ENCODE measurements at places on chromosomes 16 and 17.
A peak's percentile ranks its signal among the peaks of the same experiment; 100 is the strongest.

GRCh38 chr17:75288770-75289114 lies 491 bp downstream of the SLC25A19 start:
- no peak for DNase-seq

GRCh38 chr17:27244491-27245223 lies 49.3 kb upstream of the WSB1 start:
- no peak for DNase-seq

GRCh38 chr17:18963126-18964017 lies 11.4 kb downstream of the SLC5A10 start:
- DNase-seq: no peak

- no peak for DNase-seq
Measured at GRCh38 chr16:19071811-19072777, 4.7 kb downstream of the COQ7 start.

DNA sequence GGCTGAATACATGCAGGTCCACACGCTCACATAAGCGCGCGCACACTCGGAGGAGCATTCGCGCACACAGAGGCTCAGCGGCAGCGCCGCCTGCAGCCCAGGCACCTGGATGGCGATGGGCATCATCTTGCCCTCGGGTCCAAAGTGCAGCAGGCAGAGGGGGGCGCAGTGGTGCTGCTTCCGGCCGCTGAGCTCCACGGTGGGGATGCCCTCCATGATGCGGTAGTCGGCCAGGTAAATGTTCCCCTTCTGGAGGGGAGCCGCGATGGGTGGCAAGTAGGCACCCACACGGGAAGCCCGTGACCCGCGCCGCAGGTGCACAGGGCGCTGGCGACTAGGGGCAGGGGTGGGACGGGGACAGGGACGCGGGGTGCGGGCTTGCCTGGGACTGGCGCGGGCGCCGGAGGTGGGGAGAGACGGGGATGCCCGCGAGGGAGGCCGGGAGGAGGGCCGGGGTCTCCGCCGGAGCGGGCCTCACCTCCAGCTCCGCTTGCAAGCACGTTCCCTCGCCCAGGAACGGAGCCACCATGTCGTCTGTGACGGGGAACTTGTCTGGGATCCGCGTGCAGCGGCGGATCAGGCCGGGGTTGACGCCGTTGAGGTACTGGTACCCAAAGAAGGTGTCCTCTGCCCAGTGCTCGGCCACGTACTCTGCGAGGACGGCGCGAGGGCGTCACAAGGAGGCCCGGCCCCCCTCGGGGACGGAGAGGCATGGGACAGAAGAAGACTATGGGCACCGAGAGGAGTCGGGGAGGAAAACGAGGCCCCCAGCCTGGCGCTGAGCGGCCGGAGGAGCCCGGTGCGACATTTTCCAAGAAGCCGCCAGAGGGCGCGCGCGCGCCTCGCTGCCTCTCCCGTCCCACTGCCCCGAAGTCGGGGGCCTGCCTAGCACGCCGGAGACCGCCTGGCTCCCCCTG lies 8.0 kb downstream of the ALOX12B start:
- DNase-seq: peak; percentile 78

GRCh38 chr17:40577611-40578065 lies 12.4 kb upstream of the CCR7 start:
- DNase-seq: no peak

DNA sequence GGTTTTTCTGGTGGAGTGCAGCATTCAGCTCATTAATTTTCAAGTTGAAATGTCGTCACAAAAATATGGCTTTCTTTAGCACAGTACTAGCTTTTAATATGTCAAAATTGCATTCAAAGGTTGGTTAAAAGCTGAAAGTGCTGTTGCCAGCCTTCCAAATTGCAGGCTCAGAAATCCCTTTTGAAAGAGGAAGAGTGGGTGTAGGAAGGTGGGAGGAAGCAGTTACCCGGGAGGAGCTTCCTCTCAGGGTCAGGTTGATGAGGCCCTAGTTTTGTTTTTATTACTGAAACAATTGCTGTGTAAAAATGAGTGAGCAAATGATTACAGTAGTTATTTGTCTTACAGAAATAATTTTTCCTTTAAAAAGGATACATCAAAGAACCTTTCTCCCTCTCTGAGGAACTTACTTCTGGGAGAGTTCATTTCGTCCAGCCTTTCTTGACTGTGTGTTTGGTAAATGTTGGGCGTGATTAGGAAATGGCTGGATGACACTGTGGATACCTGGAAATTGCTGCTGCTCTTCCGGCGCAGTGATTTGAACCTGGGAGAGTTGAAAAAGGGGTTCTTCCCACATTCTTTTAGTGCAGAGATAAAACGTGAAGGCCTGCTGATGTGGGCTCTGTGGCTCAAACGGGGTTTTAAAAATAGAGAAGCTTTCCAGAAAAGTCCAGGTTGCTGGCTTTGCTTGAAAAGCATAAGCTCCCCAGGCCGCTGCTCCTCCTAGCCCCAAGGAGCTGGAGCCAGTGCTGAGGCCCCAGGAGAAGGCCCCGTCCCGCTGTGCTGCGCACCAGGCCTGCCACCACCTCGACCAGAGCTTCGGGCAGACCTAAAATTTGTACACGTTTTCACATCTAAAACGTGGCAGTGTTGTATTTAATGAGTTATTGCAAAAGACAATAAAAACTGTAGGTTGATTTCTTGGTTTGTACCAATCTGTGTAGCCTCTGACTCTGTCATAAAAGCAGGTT lies 41.7 kb downstream of the SEC14L1 start:
- no peak for DNase-seq

DNA sequence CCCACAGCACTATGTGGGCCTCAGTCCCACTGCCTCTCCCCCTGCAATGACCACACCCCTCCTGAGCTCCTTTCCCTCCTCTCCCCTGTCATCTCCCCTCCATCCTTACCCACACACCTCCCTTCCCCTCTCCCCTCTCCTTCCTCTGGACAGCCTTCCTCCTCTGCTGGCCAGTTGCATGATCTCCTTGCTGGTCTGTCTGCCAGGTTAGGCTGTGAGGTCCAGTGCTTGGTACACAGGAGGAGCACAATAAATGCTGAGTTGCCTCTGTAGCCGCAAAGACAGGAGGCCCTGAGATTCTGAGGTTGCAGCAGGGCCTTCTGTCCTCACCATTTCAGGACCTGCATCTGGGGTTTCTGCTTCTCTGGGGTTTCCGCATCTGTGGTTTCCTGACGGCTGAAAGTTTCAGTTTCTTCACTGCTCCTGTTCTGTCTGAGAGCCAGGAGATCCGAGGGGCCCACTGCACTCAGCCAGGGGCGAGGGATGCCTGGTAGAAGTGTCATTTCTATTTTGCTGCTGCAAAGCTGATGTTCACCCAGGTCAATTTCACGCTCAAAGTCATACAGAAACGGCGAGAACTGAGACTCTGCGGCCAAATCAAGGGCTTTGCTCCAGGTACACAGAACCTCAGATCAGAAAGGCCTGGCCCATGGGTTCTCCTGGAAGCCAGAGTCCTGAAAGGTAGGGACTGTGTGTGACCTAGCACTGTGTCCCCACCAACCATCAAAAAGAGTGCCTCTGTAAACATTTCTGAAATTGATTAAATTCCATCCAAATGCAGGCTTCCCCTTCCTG lies 4.6 kb upstream of the SLC12A3 start:
- no peak for DNase-seq

- peak; percentile 48 for DNase-seq
Measured at GRCh38 chr17:79778504-79779083, 646 bp downstream of the CBX2 start.

DNA sequence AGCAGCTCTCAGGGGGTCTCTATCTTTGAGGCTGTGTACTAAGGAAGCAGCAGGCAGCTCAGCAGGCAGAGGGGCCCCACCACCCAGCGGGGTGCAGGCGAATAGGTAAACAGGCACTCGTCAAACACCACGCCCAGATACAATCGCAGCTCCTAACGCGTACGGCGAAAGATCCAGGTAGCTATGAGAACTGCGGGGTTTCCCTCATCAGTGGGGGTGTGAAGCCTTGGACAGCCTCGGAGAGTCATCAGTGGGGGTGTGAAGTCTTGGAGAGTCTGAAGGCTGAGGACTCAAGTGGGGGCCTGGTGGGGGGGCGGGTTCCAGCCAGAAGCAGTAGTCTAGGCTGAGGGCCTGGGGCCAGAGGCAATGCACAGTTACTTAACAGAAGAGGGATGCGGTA lies 69.0 kb downstream of the RTN4RL1 start:
- no peak for DNase-seq

DNA sequence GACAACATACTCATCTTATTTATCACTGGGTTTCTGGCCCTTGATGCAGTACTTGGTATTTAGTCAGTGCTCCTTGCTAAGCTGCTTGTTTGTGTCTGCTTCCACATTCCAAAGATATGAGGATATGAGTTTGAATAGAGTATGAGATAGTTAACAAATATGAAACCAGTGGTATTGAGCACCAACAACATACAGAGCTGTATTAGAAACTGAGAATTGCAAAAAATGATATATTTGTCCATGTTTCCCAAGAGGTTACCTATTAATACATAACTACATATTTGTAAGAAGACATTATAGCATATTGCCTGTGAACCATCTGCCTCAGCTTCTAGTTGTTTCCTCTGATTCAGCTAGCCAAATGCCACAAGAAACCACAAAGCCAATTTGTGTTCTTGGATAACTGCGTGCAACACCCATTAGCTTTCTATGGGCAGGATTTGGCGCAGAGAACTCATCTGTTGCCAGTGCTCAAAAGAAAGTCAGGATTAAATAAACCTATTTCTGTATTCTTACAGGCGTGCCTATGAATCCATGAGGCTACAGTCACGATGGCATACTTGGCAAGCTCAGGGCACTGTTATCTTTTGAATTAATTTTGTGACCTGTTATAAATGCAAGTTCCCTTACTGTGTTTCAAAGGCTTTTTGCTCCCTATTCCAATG lies 194.4 kb downstream of the MAP2K6 start:
- no peak for DNase-seq

DNA sequence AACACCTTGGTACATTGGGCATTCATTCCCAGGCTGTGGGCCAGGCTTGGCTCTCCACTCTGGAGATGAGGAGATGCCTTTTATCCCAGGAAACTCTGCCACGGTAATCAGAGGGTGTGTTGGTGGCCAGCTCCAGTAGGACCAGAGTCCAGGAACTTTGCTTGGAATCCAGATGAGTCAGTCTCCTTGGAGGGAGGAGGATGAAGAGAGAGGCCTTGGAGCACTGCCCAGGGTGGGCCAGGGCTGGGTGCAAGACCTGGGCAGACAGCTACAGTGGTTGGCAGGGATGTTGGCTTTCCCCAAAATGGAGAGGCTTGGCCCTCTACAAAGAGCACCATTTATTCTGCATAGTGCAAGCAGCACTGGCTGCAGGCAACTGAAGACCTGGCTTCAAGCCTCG lies 209.0 kb downstream of the RGS9 start:
- DNase-seq: no peak

DNA sequence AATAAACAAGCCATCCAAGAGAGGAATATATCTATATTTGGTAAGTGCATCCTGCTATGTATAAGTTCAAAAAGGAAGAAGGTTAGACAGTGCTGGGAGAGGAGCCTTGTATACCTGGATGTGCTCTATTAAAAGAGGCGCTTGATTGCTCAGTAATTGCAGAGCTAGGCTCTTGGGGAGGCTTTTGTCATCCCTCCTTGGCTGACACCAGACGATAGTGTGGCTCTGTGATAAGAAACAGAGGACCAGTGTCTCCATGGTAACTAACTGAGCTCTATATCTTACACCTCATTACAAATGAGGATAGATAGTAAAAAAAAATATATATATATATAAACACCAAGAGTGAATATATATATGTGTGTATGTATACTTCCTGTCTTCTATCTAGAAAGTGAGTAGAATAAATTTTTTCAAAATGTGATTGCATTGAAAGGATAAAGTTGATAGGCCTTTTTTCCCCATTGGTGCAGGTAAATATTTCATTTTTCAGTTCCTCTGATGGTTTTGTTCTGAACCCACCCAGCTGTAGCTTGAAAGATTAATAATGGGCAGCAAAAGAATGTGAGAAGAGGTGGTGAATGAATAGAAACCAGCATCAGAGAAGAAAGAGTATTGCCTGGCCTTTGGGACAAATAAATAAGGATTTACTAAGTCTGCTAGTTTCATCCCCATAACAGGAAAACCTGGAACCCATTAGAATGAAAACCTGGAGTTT lies 303.7 kb downstream of the ZFHX3 start:
- no peak for DNase-seq

DNA sequence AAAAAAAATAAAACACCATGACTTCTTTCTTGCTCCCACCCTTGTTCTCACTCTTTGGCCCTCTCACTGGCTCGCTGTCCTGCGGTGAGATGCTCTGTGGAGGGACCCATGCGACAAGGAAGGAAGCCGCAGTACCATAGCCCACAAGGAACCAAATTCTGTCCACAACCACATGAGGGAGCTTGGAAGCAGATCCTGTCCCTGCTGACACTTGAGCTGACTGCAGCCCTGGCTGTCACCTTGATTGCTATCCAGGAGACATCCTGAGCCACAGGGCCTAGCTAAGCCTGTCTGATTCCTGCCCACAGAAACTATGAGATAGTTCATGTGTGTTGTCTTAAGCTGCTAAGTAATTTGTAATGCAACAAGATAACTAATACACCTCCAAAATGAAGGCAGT lies 4.8 kb upstream of the MT2A start:
- DNase-seq: no peak

DNA sequence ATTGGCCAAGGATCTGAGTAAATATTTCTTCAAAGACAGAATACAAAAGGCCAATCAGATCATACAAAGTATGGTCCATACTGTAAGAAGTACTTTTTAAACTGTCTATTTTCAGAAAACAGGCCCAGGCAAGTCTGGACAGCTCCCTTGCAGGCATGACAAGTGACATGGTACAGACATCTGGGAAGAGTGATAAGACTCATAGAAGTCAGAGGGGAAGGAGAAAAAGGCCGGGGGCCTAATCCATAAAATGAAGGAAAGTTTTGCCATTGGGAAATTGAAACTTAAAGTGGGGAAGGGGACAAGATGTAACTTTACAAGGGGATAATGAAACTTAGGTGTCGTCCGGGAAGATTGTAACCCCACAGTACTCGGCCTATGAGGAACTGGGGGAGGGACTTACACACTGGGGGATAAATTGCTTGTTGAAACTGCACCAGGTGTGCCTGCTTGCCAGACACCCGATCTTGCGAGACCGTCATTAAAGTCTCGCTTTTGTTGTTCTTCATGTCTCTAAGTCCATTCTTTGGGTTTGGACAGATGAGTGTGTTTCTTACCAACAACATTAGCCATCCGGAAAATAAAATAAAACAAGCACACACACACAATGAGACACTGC lies 684.0 kb downstream of the CDH11 start:
- DNase-seq: peak; percentile 17

DNA sequence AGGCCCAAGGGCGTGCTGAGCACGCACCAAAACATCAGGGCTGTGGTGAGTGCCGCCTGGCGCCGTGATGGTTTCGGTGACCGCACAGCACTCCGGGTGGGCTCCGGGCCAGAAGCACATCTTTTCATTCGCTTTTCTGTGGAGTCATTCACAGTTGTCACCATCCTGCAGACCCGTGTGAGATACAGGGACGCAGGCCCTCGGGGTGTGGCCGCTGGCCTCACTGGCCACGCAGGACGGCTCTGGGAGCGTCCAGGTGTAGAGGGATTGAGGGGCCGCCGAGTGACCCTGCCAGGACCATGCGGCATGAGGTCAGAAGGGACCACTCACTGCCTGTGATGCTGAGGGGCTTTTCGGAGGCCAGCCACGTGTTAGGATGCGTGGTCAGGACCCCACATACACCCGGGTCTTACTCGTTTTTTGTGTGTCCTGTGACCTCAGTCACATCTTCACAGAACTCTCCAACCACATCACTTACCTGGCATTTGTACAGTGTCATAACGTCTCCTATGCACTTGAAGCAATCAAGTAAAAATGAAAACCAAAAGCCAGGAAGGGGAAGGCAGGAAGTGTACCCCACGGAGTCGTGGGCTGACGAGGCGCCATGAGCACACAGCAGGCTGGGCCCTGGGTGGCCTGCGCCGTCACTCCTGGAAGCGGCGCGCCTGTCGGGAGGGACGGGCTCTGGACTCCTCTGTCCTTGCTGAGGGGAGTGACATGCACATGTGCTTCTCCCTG lies 7.8 kb downstream of the ACSF3 start:
- DNase-seq: no peak

Data from left kidney (tissue), 8 donors.